ENCODE measurements at places on chromosomes 12 and 14. TPM values are rescaled to one million over a fixed set of nuclear protein-coding genes. Genes with fewer than 3 reads are reported as not detected.

DNA sequence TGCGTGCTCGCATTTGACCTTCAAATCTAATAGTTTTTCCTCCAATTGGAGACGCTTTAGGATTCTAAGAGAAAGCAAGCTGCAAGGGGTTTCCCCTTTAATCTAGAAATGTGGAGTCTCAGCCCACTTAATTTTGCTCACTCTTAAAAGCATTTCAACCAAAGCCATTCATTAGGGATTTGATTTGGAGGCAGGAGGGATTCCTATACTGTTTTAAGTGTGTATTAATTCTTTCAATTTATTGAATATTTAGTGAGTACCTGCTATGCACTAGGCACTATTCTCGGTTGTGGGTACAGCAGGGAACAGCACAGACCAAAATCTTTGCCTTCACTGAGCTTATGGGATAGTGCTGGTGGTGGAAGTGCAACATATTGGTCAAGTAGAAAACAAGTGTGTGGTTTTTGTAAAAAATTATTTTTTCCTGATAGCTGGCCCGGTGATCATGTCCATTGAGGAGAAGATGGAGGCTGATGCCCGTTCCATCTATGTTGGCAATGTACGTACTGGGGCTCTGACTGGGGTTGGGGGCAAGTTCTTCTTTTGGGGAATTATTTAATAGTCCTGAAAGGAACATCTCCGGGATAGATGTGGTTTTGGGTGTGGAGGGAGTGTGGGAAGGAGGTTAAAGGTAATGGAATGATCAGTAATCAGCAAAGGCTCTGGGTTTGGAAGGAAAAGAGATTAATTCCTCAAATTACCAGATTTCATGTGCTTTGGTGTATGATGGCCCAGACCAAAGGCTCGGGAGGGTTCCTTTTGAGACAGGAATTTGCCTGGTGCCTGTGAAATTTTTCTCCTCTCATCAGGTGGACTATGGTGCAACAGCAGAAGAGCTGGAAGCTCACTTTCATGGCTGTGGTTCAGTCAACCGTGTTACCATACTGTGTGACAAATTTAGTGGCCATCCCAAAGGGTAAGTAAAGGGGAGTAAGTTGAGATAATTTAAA, 1.6 kb downstream of the PABPN1 start:
- peak overlapping the region; percentile 95 for H3K4me3 ChIP-seq
- H3K27ac ChIP-seq = peak overlapping the region; percentile 4
- peaks cover 16% of the 10 kb centered on the region for H3K4me1 ChIP-seq
- peaks cover 11% of the 10 kb centered on the region for H3K36me3 ChIP-seq
- no peak for DNase-seq

DNA sequence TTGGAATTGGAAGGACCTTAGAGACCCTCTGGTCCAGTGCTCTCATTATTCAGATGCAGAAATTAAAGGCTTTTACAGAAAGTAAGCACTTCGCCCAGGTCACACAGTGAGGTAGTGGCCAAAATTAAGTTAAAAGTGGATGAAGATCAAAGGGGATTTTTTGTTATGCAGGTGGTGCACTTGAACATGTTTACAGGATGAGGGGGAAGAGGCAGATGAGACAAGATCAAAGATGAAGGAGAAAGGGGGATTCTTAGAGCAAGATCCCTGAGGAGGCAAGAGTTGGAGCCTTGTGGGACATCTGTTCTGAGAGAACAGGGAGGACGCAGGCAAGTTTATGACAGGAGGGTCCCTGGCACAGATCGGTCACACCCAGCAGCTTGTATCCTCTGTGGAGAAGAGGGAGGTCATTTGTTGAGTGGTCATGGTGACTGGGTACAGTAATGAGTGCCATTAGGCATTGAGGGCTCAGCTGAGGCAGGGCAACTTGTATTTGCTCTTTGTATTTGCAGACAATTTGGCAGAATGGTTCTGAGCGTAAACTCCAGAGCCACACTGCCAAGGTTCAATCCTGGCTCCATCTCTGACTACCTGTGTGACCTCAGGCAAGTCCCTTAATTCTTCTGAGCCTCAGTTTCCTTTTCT, 84.0 kb downstream of the BORCS5 start:
- no peak for DNase-seq
- peaks cover 46% of the 10 kb centered on the region for H3K4me1 ChIP-seq
- H3K36me3 ChIP-seq = no peaks in the 10 kb centered on the region
- H3K4me3 ChIP-seq = no peak overlapping the region
- H3K27ac ChIP-seq = no peak overlapping the region

- no peak overlapping the region for H3K4me3 ChIP-seq
- H3K27me3 ChIP-seq = no peaks in the 10 kb centered on the region
- no peak for DNase-seq
- no peaks in the 10 kb centered on the region for H3K4me1 ChIP-seq
- no peaks in the 10 kb centered on the region for H3K36me3 ChIP-seq
These were observed 222.8 kb upstream of the NUDT4 start for GRCh38 chr12:93154753-93155480.

The DAO gene
- not detected for total RNA-seq

The AQP2 gene
- not detected for total RNA-seq

- H3K27me3 ChIP-seq = no peaks in the 10 kb centered on the region
- no peaks in the 10 kb centered on the region for H3K36me3 ChIP-seq
- no peak overlapping the region for H3K4me3 ChIP-seq
- no peaks in the 10 kb centered on the region for H3K4me1 ChIP-seq
These were observed 6.8 kb upstream of the TESPA1 start for GRCh38 chr12:54991161-54991990.

DNA sequence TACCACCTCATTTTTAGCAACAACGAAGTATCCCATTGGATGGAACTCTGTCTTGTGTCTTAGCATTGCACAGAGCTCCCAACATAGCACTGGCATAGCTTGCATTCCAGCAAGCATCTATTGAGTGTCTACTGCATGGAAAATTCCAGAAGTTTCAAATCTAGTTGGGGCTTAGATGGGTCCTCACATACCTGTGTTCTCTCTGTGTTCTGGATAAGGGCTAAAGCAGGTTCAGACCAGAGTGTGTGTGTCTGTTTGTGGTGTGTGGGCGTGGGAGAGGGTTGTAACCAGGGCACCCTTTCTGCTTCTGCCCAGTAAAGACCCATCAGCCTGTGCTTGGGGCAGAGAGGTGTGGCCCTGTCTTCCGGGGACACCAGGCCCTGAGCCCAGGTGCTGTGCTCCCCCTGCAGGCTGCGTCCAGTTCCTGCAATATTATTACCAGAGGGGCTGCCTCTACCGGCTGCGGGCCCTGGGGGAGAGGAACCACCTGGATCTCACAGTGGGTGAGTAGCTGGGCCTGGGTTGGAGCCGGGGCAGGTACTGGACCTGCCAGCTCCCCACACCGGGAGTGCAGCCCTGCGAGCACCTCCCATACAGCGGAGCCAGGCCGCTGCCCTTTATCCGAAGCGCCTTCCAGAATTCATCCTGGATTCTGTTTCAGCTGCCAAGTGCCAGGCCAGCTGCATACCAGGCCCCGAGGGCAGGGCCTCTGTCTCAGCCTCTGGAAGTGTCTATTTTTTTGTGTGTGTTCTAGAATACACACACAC, 20.3 kb downstream of the RHOF start:
- H3K36me3 ChIP-seq = peaks cover 5% of the 10 kb centered on the region
- no peaks in the 10 kb centered on the region for H3K27me3 ChIP-seq
- peak; percentile 64 for DNase-seq
- H3K4me3 ChIP-seq = no peak overlapping the region

DNA sequence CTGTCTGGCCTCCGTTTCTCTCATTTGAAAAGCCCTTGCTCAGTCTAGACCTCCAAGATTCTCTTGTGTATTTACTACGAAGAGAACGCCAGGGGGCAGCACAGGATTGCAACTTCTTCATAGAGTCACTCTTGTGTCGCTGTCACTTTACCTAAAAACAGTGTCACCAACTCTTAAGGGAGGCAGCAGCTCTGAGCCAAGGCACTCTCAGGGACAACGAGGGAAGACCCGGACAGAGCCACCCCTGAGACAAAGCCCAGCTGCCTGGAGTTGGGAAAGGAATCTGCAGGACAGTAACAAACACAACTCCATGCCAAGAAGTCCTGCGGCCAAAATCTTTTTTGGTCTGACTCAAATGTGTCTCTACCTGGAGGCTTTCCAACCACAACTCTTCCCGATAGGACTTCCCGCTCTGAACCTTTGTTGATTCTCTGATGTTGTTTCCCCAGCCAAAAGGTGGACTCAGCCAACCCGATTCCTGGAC, 9.6 kb upstream of the RPAP3 start:
- H3K4me1 ChIP-seq = peaks cover 47% of the 10 kb centered on the region
- H3K4me3 ChIP-seq = peak overlapping the region; percentile 8
- H3K36me3 ChIP-seq = no peaks in the 10 kb centered on the region

- H3K4me3 ChIP-seq = no peak overlapping the region
- no peaks in the 10 kb centered on the region for H3K27me3 ChIP-seq
- no peaks in the 10 kb centered on the region for H3K36me3 ChIP-seq
These were observed 33.5 kb upstream of the EVL start for GRCh38 chr14:100031506-100032281.

GRCh38 chr12:123232472-123232806, 502 bp downstream of the MPHOSPH9 start:
- no peak for DNase-seq
- no peaks in the 10 kb centered on the region for H3K36me3 ChIP-seq
- peaks cover 29% of the 10 kb centered on the region for H3K4me1 ChIP-seq
- peak overlapping the region; percentile 79 for H3K4me3 ChIP-seq
- no peaks in the 10 kb centered on the region for H3K27me3 ChIP-seq
- H3K27ac ChIP-seq = peak overlapping the region; percentile 96

The A2M gene
- total RNA-seq = 374 TPM

DNA sequence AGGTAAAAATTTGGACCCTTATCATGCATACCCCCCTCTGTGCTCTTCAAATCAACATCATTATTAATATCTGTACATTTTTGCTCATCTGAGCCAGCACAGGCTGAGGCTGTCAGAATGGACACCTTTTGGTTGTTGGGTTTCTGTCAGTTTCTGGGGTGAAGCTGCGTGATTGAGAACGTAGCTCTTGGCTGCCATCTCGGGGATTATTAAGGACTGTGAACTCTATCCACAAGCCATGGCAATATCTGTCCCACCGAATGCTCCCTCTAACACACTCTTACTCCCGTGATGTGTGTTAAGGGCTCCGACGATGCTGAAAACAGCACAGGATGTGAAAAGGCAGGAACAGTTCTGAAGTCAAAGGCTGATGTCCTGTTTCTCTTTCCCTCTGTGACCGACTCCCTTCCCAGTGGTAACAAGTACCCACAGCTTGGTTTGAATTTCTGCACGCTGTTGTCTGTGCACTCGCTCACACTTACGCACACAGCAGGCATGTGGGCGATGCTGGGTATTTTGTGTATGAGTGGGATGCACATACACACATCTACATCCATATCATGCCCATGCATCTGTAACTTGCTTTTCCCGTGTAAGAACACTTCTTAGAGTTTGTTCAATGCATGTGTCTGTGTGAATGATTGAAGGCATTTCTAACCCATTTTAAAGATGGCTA, 405.6 kb downstream of the TMEM121 start:
- H3K36me3 ChIP-seq = no peaks in the 10 kb centered on the region
- no peak overlapping the region for H3K27ac ChIP-seq
- H3K4me1 ChIP-seq = no peaks in the 10 kb centered on the region
- H3K4me3 ChIP-seq = no peak overlapping the region

The ABCC9 gene
- total RNA-seq = 107 TPM

- H3K27ac ChIP-seq = no peak overlapping the region
- H3K4me1 ChIP-seq = no peaks in the 10 kb centered on the region
- H3K36me3 ChIP-seq = no peaks in the 10 kb centered on the region
These were observed 497.4 kb downstream of the NPAS3 start for GRCh38 chr14:33435911-33436689.

DNA sequence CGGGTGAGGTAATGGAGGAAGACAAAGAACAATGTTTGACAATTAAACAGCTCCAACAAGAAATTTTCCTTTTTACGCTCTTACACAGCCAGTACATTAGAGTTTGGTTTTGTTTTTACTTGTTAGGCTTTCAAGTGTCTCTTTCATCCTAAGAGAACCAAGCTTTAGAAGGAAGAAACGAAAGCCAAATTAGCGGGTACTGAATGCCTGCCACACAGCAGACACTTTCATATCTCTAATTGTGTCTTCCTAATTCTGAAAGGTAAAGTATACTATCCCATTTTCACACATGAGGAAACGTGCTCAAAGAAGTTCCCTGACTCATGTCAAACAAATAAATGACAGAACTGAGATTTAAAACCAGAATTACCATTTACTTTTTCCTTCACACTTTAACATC, 65.0 kb downstream of the CDK17 start:
- H3K27me3 ChIP-seq = no peaks in the 10 kb centered on the region
- H3K4me1 ChIP-seq = peaks cover 7% of the 10 kb centered on the region
- no peak overlapping the region for H3K27ac ChIP-seq
- no peak overlapping the region for H3K4me3 ChIP-seq
- DNase-seq = no peak

- no peak overlapping the region for H3K27ac ChIP-seq
These were observed 2.1 kb upstream of the SLC15A4 start for GRCh38 chr12:128825835-128826234.

- no peaks in the 10 kb centered on the region for H3K27me3 ChIP-seq
- no peak for DNase-seq
- peaks cover 20% of the 10 kb centered on the region for H3K4me1 ChIP-seq
- H3K27ac ChIP-seq = no peak overlapping the region
These were observed 166.7 kb upstream of the E2F7 start for GRCh38 chr12:77232045-77232444.

The MFAP5 gene
- 12.4 TPM for total RNA-seq

GRCh38 chr14:90062127-90062794, 467 bp downstream of the KCNK13 start:
- H3K4me3 ChIP-seq = peak overlapping the region; percentile 52
- no peaks in the 10 kb centered on the region for H3K36me3 ChIP-seq
- peaks cover 17% of the 10 kb centered on the region for H3K4me1 ChIP-seq
- peaks cover 95% of the 10 kb centered on the region for H3K27me3 ChIP-seq
- DNase-seq = peak; percentile 20

DNA sequence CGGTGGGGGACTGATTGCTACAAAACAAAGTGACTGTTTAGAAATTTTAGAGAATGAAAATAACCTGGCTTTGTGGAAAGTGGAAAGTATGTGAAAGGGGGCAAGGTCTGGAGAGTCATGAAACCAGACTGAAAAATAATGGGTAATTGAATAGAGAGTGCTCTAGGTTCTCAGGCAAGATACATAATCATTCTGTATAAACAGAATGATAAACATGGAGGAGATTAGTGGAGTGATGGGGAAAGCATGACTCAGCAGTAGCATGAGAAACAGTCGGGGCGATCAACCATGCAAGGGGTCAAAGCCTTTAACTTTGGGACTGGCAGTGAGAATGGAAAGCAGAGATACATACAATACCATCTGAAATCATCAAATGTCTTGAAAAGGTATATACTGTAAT, 332.5 kb downstream of the CCER1 start:
- H3K27ac ChIP-seq = no peak overlapping the region
- H3K27me3 ChIP-seq = no peaks in the 10 kb centered on the region
- H3K4me1 ChIP-seq = no peaks in the 10 kb centered on the region
- no peak for DNase-seq
